ENCODE measurements at places on chromosomes 4 and X. TPM values are rescaled to one million over a fixed set of nuclear protein-coding genes. Genes with fewer than 3 reads are reported as not detected.

GRCh38 chrX:87525771-87526229 lies 8.2 kb downstream of the KLHL4 start:
- H3K4me1 ChIP-seq = no peaks in the 10 kb centered on the region
- no peak overlapping the region for H3K27ac ChIP-seq
- H3K4me3 ChIP-seq = no peak overlapping the region
- DNase-seq = no peak

GRCh38 chr4:56937262-56937661 lies 29.6 kb downstream of the REST start:
- H3K36me3 ChIP-seq = peaks cover 18% of the 10 kb centered on the region
- no peak overlapping the region for H3K4me3 ChIP-seq
- DNase-seq = no peak
- peaks cover 16% of the 10 kb centered on the region for H3K4me1 ChIP-seq
- no peaks in the 10 kb centered on the region for H3K27me3 ChIP-seq

DNA sequence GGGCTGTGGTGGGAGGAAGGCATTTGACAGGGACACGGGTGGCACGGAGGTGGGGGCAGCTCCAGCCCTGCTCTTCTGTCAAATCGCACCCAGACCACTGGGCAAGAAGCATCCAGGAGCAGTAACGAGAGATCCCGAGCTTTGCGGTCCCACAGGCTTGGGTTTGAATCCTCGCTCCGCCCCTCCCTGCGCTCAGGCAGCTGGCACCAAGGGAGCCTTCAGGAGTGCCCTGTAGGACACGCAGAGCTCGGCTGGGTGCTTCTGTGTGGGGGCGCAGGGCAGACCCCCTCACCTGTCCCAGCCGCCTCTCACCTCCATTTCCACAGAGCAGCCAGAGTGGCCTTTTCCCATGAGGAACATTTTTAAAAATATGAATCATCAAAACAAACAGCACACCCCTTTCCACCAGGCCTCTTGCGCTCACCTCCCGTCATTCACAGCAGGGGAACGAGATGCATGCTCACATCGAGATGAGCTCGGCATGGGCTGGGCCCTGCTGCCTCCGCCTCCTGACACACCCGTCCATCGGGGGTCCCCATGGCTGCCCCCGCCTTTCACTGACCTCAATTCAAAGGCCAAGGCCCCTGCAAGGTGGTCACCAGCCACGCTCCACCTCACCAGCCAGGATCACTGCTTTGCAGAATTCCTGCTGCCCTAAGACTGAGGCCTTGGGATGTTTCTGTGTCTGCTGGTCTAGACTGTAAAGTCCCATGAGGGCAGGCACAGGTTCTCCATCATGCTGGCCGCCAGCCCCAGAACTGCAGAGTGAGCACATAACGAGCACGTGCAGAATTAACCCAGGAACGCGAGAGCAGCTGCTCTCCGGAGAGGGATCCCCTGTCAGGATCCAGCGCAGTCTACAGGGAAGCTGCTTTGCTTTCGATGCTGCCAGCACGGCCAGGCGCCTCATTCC lies 52.7 kb downstream of the ACOX3 start:
- H3K27ac ChIP-seq = no peak overlapping the region
- DNase-seq = no peak
- peaks cover 14% of the 10 kb centered on the region for H3K36me3 ChIP-seq
- H3K4me3 ChIP-seq = no peak overlapping the region
- H3K4me1 ChIP-seq = peaks cover 6% of the 10 kb centered on the region
- no peaks in the 10 kb centered on the region for H3K27me3 ChIP-seq

DNA sequence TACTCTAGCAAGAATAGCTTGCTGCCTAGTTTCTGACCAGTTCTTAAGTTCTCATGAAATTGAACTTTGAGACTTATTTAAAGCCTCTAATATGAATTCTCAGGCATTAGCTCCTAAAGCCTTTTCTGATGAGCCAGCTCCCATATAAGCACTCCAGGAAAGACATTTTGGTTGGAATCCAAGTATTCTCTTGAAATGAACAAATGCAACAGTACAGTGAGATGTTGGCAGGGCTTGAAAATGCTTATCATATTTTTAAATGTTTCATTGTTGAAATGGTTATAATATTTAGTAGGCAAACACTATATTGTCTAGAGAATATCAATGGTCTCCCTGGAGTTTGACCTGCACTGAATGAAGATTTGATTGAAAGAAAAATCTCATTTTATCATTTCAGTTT lies 240.3 kb downstream of the ANK2 start:
- DNase-seq = no peak
- no peaks in the 10 kb centered on the region for H3K36me3 ChIP-seq
- H3K27me3 ChIP-seq = peaks cover 12% of the 10 kb centered on the region

DNA sequence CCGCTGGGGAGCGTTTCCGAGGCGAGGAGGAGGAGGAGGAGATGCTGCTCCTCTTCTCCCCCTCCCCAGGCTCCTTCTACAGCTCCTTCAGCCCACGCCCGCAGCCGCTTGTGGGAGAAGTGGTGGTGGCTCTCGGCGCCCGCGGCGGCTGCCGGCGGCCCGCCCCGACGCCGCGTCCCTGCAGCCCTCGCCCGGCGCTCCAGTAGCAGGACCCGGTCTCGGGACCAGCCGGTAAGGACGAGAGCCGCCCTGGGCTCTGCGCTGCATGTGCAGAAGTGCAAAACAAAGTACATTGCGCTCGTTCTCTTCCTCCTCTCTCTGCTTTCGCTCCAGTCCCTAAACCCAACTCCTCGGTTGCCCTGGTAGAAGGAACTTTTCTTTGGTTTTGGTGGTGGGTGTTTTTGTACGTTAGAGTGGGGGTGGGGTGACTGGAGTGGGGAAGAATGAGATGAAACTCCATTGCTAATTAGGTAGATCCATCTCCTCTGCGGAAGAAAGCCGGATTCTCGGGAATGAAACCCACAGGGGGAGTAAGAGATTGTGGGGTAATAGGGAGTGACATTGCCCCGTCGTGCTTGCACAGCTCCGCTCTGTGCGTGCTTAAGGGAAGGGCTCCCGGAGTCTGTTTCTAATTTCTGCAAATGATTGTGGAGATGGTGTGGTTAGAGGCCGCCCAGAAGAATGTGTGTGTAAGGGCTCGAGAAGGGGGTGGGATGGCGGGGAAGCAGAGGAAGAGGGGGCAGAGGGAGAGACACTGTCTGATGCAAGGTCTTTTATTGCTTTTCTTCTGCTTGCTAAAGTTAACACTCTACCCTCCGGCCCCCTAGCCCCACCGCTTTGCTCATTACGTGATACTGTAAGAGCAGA lies 677 bp downstream of the PTPN13 start:
- no peak overlapping the region for H3K27ac ChIP-seq
- DNase-seq = peak; percentile 19
- H3K4me1 ChIP-seq = peaks cover 14% of the 10 kb centered on the region

DNA sequence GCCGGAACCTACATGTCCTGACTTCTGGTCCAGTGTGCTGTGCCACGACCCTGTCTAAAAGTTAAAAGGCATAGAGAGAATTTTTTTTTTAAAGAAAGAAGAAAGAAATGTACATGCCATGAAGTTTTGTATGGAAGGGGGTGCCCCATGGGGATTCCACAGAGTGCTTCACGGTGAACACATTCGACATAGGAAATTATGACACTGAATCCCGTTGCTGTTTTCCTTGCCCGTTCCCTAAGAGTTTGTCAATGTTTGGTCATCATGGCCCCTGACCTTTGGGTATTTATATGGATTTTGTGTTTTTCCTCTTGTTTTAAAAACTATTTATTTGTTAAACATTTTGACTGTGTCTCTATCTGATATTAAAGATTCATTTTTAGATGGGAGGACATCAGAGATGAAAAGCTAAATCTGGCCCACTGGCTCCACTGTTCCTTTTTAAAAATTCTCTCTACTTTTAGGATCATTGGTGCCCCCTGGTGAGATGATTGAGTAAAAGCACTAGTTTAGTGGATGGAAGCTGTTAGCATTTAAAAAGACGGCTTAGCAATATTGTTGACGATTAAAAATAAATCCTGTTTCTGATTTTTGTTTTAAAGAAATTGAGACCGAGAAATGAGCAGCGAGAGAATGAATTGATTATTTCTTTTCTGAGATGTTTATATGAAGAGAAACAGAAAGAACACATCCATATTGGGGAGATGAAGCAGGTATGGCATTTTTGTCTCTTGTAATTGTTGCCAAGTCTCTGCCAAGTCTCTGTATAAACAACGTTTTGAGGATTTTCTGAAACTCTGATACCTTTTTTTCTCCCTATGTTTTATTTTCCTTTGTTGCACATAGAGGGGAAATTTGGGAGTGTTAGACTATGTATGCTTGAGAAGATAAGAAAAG lies 75.0 kb downstream of the PTTG2 start:
- H3K4me1 ChIP-seq = no peaks in the 10 kb centered on the region
- H3K27ac ChIP-seq = no peak overlapping the region
- H3K27me3 ChIP-seq = no peaks in the 10 kb centered on the region
- H3K36me3 ChIP-seq = peaks cover 17% of the 10 kb centered on the region
- no peak overlapping the region for H3K4me3 ChIP-seq
- peak; percentile 44 for DNase-seq

DNA sequence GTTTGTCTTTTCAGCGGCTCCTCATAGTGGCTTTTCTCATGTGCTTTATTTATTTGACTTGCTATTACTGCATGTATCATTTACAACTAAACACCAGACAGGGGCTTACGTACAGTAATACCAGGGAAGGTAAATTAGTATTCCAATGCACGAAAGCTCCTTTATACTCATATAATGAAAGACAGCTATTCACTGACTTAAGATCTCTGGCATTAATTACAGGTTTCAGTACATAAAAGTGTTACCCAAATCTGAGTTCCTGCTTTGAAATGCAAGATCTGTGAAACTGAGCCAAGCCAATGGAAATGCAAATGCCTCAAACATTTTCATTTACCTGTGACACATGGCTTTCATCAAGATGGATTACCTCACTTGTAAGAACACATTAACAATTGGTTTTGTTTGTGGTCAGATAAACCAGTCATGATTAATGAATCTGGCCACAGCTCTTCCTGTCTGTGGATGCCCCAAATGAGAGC lies 107.2 kb downstream of the ANAPC4 start:
- H3K27ac ChIP-seq = no peak overlapping the region
- peaks cover 5% of the 10 kb centered on the region for H3K27me3 ChIP-seq
- peaks cover 2% of the 10 kb centered on the region for H3K4me1 ChIP-seq
- H3K36me3 ChIP-seq = peaks cover 5% of the 10 kb centered on the region

DNA sequence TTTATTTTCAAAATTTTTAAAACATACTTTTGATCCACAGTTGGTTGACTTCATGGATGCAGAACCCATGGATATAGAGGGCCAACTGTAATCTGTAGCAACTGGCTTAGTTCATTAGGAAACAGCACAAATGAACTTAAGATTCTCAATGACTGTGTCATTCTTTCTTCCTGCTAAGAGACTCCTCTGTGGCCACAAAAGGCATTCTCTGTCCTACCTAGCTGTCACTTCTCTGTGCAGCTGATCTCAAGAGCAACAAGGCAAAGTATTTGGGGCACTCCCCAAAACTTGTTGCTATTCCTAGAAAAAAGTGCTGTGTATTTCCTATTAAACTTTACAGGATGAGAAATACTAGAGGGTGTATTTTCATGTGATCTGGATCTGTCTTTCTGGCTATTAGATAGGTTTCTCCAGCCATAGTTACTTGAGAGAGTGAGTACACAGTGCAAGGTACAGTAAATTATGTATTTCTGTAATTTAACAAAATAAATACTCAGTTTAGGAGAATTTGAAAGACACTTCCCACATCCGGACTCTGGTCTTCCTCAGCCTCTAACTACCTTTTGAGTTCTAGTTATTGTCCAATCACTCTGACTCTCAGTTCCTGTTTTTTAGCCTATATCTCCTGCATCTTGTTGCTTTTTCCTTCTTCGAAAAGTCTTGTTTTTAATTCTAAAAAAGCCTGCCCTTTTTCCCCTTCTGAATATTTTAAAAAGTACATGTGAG lies 21.8 kb downstream of the TLR2 start:
- H3K27ac ChIP-seq = peak overlapping the region; percentile 13
- peaks cover 7% of the 10 kb centered on the region for H3K4me1 ChIP-seq
- no peaks in the 10 kb centered on the region for H3K36me3 ChIP-seq
- no peak for DNase-seq
- no peak overlapping the region for H3K4me3 ChIP-seq

- peaks cover 3% of the 10 kb centered on the region for H3K27me3 ChIP-seq
- H3K27ac ChIP-seq = no peak overlapping the region
- H3K36me3 ChIP-seq = no peaks in the 10 kb centered on the region
- H3K4me1 ChIP-seq = no peaks in the 10 kb centered on the region
Observed at GRCh38 chrX:134747006-134747405, 88.7 kb upstream of the PLAC1 start.

GRCh38 chrX:129559783-129560182 lies 19.7 kb downstream of the OCRL start:
- DNase-seq = no peak
- no peak overlapping the region for H3K27ac ChIP-seq
- H3K4me3 ChIP-seq = no peak overlapping the region
- no peaks in the 10 kb centered on the region for H3K27me3 ChIP-seq
- peaks cover 12% of the 10 kb centered on the region for H3K36me3 ChIP-seq
- no peaks in the 10 kb centered on the region for H3K4me1 ChIP-seq

- no peaks in the 10 kb centered on the region for H3K27me3 ChIP-seq
- peak overlapping the region; percentile 34 for H3K27ac ChIP-seq
- DNase-seq = no peak
- H3K4me3 ChIP-seq = no peak overlapping the region
- H3K4me1 ChIP-seq = peaks cover 41% of the 10 kb centered on the region
- peaks cover 25% of the 10 kb centered on the region for H3K36me3 ChIP-seq
Observed at GRCh38 chrX:24204331-24204730, 54.8 kb downstream of the ZFX start.

GRCh38 chrX:104922206-104922621 lies 298.3 kb downstream of the TEX13A start:
- no peaks in the 10 kb centered on the region for H3K4me1 ChIP-seq
- H3K27ac ChIP-seq = no peak overlapping the region
- DNase-seq = peak; percentile 75
- no peak overlapping the region for H3K4me3 ChIP-seq

DNA sequence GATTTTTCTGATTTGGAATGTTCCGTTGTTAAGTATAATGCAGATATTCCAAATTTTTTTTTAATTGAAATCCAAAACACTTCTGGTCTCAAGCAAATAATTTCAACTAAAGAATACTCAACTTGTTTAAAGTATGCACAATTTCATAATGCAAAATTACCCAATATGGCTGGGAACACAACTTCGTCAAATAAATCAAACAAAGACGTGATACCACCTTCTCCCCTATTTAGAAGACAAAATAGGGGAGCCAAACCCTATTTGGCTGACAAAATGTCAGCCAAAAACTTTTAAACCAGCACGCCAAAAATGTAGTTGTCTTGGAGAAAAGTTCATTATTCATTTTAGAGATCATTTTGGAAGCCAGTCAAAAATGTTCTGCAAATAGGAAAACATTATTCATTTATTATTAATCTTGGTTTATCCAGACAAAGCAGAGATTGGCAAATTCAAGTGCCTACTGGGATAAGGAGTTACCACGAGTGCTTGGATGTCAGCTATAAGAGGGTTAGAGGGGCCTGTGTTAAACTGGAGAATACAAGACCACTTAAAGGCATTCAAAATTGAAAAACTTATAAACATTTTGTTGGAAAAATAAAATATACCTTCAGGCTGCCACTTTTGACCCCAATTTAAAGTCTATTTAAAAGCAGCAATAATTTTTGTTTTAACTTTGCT lies 3.3 kb upstream of the TKTL2 start:
- no peaks in the 10 kb centered on the region for H3K36me3 ChIP-seq
- H3K4me3 ChIP-seq = no peak overlapping the region
- DNase-seq = no peak
- H3K4me1 ChIP-seq = no peaks in the 10 kb centered on the region
- H3K27ac ChIP-seq = no peak overlapping the region

- no peak for DNase-seq
- no peaks in the 10 kb centered on the region for H3K4me1 ChIP-seq
- no peak overlapping the region for H3K4me3 ChIP-seq
- H3K36me3 ChIP-seq = no peaks in the 10 kb centered on the region
- H3K27me3 ChIP-seq = no peaks in the 10 kb centered on the region
Observed at GRCh38 chrX:110758781-110759422, 36.7 kb downstream of the CHRDL1 start.

BGN gene
- total RNA-seq = not detected

CD99L2 gene
- total RNA-seq = 11.9 TPM

SPANXC gene
- total RNA-seq = not detected

KLHL15 gene
- 14.0 TPM for total RNA-seq

Measured in activated CD8-positive, alpha-beta T cell treated with anti-CD3 and anti-CD28 coated beads for 36 hours (primary cell).